ENCODE measurements at places on chromosomes 1 and 21.

- no peak for DNase-seq
These were observed 1.5 kb downstream of the CD2 start for GRCh38 chr1:116755681-116756080.

GRCh38 chr21:36104317-36105300, 30.3 kb upstream of the CBR3 start:
- peak; percentile 75 for DNase-seq

GRCh38 chr1:50481142-50481736, 58.0 kb upstream of the DMRTA2 start:
- DNase-seq, result no peak

GRCh38 chr1:17929224-17929623, 174.1 kb downstream of the ACTL8 start:
- DNase-seq, result no peak

GRCh38 chr1:153962088-153963029, 978 bp downstream of the SLC39A1 start:
- DNase-seq, result peak; percentile 37

- DNase-seq, result no peak
These were observed 231.9 kb upstream of the JUN start for GRCh38 chr1:59015708-59016107.

DNA sequence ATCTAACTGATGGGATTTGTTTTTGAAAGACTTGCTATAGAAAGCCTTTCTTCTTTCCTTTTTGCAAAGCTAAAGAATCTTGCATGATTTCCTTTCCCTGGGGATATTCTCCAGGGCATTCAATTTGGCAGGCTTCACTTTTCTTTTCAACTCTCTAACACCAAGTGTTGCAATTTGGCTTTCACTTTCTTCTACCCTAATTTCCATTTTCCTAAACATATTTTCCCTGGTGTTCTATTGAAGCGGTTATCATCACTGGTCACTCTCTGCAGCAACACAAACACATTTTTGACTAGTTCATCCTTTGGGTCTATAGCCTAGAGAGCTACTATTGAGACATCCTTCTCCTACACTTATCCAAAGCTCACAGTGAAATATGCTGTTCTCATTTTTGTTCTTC, 424.5 kb downstream of the NEGR1 start:
- DNase-seq, result no peak

- no peak for DNase-seq
These were observed 8.6 kb upstream of the PLA2G2C start for GRCh38 chr1:20194757-20195461.

GRCh38 chr1:67705735-67706453, 20.9 kb downstream of the GADD45A start:
- no peak for DNase-seq

DNA sequence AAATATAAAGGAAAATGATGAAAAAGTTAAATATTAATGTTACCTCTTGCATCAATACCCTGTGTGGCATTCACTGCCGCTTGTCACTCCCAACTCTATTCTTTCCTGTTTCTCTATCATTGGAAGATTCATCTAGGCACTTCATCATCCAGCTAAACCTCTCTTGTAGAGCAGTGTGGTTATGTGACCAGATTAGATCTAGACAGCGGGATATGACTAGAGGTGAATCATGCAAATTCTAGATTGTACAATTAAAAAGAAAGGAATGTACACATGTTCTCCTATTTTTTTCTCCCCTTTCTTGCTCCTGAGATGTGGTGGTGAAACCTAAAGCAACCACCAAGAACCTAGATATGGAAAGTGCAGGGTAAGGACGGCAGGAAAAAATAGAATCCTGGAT, 174.1 kb downstream of the LBR start:
- no peak for DNase-seq

DNA sequence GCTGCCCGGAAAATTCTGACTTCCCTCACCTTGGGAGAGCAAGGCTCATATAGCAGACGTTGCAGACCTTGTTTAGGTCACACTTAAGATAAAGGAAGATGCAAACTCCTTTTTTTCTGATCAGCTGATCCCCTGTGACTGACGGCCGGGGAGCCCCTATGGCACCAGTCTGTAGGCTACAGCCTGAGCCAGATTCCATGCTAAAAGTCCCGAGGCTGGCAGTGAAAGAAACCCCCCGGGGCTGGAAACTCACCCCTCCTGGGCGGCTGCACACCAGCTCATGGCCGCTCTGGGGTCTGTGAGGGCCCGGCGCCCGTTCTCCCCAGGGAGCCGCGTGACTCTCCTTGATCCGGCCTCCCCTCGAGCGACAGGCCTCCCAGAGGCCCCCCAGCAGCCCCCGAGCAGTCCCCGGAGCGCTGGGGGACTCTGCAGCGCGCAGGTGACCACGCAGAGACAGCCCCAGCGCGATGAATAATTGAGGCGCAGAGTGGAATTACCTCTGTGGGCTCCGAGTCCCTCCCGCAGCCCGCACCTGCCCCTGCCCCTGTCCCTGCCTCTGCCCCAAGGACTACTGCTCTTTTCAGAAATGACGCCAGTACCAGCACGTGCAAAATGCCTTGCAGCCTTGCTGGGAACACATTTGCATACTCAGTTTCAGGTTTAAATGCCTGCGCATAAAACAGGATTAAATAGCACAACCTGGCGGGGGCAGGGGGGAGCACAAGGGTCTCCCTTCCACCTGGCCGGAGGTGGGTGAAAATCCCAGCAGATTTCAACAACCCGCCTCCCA, 62.6 kb upstream of the CLDN14 start:
- peak; percentile 52 for DNase-seq

DNA sequence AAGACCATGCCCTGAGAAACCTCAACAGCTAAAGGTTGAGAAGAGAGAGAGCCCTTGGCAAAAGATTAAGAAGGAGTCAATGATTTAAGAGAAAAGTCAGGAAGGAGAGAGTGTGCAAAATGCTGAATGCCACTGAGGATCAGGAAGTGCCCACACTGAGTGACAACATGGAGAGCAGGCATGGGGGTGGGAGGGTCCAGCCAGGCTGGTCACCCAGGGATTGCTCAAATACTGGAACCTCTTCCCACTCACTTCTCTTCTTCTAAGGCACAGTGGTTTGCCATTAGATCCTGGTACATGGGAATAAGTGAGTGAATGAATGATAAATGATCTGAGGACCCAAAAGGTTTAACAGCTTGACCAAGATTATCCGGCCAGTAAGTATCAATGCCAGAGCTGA, 11.1 kb downstream of the PRR9 start:
- DNase-seq, result no peak

DNA sequence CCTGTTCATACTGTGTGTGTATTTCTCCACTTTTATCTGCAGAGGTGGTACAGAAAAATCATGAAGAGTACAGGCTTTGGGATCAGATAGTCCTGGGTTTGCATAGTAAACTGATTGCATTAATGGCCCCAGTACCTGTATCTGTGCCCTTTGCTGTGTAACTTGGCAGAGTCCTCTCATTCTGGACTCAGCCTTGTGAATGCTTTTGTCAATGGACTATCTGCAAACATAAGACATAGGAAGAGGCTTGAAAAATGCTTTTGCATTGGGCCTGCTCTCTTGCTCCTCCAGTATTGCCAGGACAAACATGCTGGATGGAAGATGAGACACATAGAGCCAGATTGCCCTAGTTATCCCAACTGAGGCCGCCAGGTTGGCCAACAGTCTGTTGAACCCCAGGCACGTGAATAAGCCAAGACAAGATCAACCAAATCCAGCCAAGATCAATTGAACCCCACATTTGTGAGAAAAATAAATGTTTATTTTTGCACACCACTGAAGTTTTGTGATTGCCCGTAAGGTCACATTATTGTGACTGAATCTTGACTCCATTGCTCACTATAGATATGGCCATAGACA, 37.2 kb downstream of the ADCY10 start:
- DNase-seq, result no peak

- peak; percentile 49 for DNase-seq
These were observed 3.9 kb upstream of the PRKCZ start for GRCh38 chr1:2046174-2046917.

DNA sequence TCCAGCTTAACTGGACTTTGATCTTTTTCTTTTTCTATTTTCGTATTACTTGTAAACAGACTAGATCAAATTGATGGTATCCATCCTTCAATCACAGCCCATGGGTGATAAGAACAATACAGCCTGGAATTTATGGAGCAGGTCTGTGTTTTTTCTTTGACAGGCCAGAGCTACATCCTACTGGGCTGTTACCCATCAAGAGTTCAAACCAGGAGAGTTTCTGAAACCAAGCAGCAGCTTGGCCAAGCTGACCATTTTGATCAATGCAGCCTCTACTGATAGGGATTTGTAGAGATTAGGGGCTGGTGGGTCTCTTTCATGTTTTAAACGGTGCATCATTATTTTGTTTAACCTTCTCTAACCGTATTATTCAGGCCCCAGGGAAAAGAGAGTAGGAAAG, 24.3 kb upstream of the CCDC190 start:
- DNase-seq, result no peak

DNA sequence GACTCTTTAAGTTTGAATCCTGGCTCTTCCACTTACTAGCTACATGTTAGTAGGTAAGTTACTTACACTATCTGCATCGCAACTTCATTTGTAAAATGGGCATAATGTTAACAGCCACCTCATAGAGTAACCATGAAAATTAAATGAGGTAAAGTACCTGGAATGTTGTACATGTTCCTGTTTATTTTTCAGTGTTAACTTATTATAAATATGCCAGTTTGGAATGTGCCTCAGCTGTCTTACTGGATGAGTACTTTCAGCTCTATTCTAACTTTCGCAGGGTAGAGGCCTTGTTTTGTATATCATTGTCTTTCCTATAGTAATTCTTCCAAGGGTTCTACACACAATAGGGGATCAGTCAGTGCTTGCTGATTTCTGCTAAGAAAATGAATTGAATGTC, 167.4 kb downstream of the DUSP10 start:
- no peak for DNase-seq

DNA sequence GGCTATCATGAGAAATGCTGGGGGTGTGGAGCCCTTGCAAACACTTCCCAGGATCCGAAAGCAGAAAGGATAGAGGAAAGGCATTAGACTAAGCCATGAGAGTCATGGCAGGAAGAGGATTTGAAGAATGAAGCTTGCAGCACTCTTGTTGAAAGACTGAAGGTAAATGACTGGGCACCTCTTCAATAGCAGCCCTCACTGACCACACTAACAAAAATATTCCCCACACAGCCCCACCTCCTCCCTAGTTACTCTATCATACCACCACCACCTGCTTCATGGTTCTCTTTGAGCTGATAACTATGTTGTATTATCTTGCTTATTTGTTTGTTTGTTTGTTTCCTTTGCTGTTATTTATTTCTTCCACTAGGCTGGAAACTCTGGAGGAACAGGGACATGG, 13.2 kb upstream of the ATP1A1 start:
- DNase-seq, result no peak

DNA sequence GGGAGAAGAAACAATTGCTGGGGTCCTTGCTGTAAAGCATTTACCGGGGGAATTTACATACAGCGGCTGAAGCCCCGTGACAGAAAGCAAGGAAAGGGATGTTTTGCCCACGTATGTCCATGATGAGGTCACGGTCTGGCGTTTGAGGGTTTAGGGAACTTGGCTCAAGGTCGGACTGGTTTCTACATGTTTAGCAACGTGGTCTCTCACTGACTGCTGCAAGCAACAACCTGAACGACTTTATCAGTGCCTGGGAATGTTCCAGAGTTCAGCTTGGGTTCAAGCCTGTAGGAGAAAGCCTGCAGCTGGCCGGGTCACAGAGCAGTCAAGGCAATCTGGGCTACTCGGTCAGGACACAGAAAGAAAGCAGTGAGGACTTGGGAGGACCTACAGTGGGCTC, 323.3 kb downstream of the AJAP1 start:
- no peak for DNase-seq

- DNase-seq, result no peak
These were observed 4.4 kb downstream of the CITED4 start for GRCh38 chr1:40857737-40858136.

GRCh38 chr1:112332176-112333150, 63.6 kb upstream of the CTTNBP2NL start:
- DNase-seq, result no peak

DNA sequence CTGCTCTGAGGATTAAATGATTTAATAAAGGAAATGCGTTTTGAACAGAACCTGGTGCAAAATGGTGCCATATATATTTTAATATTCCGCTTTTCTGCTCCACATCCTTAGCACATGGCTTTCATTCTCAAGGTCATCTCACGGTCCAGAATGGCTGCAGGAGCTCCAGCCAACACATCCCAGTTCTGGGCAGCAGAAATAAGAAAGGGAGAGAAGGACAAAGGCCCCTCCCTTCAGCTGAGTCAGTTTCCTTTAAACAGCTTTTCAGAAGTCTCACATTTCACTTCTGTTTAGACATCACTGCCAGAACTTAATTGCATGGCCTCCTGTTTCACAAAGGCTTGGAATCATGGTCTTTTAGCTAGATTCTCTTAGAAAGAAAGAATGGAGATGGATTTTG, 75.2 kb upstream of the LRRN2 start:
- no peak for DNase-seq

GRCh38 chr1:180425952-180426351, 76.4 kb downstream of the ACBD6 start:
- no peak for DNase-seq

DNA sequence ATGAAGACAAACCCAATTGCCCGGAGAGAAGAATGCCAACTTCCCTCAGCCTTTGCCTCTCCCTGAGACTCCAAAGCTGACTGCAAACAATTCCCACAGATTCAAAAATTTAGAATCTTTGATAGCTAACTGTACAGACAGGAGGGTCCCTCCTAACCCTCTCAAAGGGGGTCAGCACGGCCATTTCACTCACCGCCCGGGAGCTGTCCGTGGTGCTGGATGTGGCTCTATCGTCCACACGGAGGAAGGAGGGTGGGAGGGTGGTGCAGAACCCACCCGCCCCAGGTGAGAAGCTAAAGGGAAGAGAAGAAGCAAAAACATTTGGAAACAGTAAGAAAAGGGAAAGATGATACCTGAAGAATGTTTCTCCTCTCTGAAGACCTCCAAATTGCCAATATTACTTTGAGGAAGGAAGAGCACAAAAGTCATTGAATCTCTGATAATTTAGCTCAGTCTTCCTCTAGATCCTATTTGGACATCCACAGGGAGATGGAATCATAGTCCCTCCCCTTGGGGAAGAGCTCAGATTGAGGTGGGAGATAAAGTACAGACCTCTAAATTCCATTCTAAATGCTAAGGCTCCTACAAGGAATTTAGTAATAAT, 45.6 kb downstream of the RHBG start:
- DNase-seq, result peak; percentile 45

DNA sequence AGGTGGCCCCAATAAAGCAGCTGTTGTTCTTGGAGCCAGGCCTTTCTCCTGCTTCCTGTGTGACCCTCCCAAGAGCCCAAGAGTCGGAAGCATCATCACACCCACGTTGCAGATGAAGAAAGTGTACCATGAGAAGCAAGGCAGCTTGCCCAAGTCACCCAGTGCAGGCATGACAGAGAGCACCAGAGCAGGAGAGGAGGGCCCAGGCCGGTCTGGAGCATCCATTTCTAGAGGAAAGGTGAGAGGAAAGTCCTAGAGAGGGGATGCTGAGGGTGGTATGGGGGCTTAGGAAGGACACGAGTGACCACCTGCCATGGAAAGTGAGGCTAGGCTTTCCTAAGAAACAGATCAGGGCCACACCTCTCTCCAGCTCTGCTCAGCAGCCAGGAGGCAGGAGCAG, 47.0 kb downstream of the C1orf198 start:
- no peak for DNase-seq
